Hematopoietic multipotent progenitor cell treated with erythropoietin and hydrocortisone succinate and interleukin-3 and kit ligand, for 15 days (in vitro differentiated cells): ENCODE measurements at places on chromosomes 3 and 15.

DNA sequence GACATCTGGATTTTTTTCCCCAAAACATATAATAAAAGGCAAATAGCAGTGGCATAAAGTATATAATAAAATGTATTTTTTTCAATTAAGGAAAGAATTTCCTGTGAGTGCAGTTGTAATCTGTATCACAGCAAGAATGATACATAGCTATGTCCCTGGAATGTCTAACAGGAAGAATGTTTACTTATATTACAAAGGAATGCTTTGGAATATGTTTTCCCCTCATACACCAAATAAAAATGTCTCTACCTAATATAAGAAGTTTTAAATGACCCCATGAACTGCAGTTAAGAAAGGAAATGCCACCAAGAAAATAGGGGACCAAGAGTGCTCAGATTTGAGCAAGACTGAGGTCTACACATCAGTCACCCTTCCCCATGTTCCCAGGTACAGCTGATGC lies 38.0 kb upstream of the ATP11B start:
- no peak for DNase-seq

- DNase-seq = no peak
These were observed 150.6 kb downstream of the ADAMTS17 start for GRCh38 chr15:100191161-100191560.

GRCh38 chr3:60225848-60226247 lies 1025.4 kb downstream of the FHIT start:
- DNase-seq = no peak

DNA sequence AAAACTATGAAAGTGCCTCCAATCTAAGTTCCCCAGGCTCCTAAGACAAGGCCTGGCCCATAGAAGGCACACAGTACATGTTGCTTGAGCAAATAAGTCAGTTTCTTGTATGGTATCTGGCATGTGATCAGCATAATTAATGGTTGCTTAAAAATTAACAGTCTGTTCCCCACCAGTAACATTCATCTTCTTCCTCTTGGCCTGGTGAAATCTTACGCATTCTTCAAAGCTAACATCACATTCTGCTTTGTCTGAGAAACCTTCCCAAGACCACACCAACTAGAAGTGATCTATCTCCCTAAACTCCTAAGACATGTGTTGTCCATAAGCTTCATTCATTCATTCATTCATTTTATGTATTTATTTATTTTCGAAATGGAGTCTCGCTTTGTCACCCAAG lies 48.1 kb downstream of the LIPC start:
- no peak for DNase-seq

GRCh38 chr15:101129851-101130380 lies 121.9 kb downstream of the CHSY1 start:
- DNase-seq = no peak

- DNase-seq = no peak
These were observed 14.5 kb downstream of the ZPLD1 start for GRCh38 chr3:102449341-102449740.

GRCh38 chr15:68655686-68656437 lies 77.1 kb downstream of the CORO2B start:
- DNase-seq = no peak

GRCh38 chr3:181705086-181705480 lies 6.6 kb upstream of the SOX2 start:
- no peak for DNase-seq

GRCh38 chr3:13162549-13163320 lies 89.5 kb upstream of the IQSEC1 start:
- no peak for DNase-seq

GRCh38 chr3:156605686-156606605 lies 51.0 kb upstream of the SSR3 start:
- no peak for DNase-seq

GRCh38 chr3:176505878-176506621 lies 691.2 kb downstream of the TBL1XR1 start:
- DNase-seq = no peak

DNA sequence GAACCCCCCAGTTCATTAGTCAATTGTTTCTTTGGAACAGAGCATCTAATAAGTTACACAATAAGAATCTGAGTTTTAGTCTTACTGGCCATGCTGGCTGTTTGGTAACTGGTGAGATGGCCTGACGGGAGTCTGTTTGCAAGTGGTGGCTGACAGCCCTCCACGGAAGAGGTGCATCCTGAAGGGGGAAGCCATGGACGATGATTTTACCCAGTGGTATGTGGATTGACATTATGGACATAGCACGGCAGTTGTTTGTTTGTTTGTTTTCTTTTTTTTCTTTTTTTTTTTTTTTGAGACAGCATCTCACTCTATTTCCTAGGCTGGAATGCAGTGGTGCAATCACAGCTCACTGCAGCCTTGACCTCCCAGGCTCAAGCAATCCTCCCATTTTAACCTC lies 156.0 kb downstream of the RPLP1 start:
- no peak for DNase-seq

GRCh38 chr3:57098418-57099310 lies 38.2 kb downstream of the SPATA12 start:
- DNase-seq = no peak

DNA sequence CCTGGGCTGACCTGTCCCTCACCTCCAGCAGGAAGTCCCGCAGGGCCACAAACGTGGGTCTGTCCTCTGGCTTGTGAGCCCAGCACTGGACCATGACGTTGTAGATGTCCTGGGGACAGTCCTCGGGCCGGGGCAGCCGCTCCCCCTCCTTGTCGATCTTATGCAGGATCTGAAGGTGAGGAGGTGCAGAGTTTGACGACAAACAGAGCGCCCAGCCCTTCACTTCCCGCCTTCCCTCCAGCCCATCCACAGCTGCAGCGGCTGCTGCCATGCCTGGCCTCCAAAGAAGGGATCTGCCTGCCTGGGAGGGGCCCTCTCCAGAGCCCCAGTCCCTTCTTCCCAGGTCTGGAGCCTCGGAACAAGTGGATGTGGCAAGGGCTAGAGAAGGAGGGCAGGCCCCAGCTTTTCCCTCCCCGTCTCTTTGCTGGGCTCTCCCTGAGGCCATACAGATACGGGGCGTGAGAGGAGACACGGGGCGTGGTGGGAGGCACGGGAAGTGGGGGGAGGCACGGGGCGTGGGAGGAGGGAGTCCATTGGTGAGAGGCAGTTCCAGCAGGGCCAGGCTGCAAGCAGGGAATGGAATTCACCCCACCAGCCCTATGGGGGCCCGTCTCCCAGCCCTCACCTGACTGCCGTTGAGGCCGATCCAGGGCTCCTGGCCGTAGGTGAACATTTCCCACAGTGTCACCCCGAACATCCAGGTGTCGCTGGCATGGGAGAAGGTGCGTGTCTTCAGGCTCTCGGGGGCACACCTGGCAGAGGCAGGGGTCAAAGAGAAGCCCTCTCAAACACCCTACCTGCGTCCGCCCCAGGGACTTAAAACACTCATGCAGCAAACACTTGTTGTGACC lies 29.7 kb downstream of the TNK2 start:
- no peak for DNase-seq

DNA sequence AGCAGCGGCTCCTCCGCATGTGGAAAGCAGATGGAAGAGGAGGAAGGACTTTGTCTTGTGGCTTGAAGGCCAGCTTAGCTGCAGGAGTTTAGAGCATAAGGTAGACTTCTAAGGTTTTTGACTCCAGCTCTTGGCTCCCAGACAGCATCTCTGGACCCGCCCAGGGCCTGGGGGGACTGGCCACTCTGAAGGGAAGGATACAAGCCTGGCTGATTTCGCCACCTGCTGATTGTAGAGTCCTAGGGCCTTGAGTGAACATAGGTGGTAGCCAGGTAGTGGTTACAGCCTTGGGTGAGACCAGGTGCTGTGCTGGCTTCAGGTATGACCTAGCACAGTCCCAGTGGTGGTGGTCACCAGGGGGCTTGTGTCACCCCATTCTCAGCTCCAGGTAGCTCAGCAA lies 48.4 kb upstream of the RPL35A start:
- DNase-seq = no peak

- no peak for DNase-seq
These were observed 138.1 kb downstream of the MAP2K5 start for GRCh38 chr15:67680641-67681040.

GRCh38 chr3:119616056-119616455 lies 18.4 kb downstream of the PLA1A start:
- DNase-seq = no peak

GRCh38 chr3:43505351-43505750 lies 116.5 kb downstream of the ANO10 start:
- no peak for DNase-seq

DNA sequence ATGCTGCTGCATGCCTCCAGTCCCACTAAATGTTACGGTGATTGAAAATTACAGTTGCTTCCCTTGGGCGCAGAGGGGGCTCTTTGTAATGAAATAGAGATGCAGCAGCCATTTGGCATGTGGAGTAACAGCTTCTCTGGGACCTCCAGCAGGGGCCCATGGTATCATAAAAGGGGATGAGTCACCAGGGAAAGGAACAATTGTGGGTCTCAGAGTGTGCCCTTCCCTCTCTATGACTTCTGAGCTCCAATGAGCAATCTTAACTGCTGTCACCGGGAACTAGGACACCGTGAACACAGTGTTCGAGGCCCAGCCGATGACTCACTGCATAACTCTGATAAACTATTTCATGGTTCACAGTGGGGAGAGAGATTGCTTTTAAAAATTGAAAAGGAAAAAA lies 164.8 kb upstream of the NUDT16 start:
- DNase-seq = no peak

- DNase-seq = no peak
These were observed 24.0 kb downstream of the OSBPL10 start for GRCh38 chr3:31957106-31957505.

- DNase-seq = no peak
These were observed 427.1 kb upstream of the RASGRP1 start for GRCh38 chr15:38991701-38992100.

- DNase-seq = no peak
These were observed 24.4 kb downstream of the THRB start for GRCh38 chr3:24470277-24470676.

- DNase-seq = no peak
These were observed 51.8 kb downstream of the NOX5 start for GRCh38 chr15:69066007-69066995.

DNA sequence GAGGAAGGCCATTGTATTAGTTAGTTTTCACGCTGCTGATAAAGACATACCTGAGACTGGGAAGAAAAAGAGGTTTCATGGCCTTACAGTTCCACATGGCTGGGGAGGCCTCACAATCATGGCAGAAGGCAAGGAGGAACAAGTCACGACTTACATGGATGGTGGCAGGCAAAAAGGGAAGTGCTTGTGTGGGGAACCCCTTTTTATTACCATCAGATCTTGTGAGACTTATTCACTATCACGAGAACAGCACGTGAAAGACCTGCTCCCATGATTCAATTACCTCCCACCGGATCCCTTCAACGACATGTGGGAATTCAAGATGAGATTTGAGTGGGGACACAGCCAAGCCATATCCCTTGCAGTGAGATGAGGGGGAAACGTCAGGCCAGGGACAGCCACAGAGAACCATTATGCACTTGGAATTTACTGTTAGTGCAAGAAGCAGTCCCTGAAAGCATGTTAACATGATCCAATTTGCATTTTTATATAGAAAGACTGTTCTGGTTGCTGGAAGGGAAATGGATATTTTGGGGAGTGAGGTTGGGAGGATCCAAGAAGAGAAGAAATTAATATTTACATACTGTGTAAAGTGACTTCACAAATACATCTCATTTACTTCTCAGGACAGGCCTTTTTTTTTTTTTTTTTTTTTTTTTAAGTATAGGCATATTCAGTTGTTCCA lies 87.1 kb downstream of the ARNT2 start:
- no peak for DNase-seq

DNA sequence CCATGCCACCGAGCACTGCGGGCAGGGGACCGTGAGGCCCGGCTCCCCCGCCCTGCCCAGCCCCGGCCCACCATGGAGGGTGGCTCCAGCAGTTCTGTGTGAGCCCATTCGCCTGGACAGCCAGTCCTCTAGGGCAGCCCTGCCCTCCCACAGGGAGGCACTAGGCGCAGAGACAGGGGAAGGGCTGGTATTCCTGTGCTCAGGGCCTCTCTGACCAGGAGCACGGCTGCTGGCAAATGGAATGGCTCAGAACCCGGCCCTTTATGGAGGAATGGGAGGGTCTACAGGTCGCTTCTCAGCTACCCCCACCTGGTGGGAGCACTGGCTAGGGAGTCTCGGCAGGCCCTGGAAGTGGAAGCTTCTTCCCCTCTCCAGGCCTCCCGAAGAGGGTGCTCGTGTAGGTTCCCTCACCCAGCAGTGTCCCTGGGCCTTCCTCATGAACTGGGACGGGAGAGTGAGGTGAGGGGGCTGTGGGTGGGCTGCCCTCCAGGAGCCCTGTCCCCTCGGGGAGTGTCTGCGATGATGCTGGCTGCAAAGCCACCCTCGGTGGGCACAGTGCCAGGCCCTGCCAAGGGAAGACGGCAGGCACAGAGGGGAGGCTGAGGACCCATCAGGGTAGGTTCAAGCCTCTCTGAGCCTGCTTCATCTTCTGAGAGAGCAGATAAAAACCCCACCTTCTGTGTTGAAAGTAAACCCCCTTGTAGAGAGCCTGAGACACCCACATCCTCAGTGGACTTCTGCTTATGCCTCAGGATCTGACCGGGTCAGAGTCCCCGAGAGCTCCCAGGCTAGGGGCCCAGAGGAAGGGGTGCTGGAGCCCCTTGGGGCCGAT lies 1.5 kb downstream of the MELTF start:
- no peak for DNase-seq

DNA sequence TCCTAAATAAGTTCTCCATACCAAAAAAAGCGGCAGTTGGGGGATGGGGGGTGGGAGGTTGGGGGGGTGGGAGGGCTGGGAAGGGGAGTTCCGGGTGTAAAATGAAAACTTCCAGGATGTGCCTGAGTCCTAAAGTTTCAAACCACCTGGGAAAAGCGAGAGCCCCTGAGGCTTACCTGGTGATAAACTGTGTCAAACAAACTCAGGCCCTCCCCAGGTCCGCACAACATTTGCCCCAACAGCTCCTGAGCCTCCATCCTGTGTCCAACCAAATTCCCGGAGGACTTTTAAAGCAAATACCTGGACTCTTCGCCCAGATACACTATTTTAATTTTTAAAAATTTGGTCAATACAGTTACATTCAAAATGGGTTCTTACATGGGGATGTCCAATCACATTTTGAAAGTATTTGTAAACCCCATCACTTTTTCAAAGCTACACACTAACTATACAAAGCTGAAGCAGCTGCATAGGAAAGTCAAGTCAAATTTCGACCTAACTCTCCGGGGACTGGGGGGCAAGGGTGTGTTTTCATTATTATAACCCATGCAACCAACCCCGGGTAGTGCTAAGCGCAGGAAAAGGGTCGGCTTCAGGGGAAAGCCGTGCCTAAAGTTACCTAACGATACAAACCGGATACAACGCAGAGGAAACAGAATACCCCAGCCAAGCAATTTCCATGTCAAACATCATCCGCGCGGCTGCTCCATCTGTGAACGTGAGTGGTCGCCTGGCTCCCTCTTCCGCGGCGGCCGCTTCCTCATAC lies 685 bp upstream of the FOXB1 start:
- no peak for DNase-seq

GRCh38 chr3:18300916-18301315 lies 124.2 kb downstream of the SATB1 start:
- DNase-seq = no peak
